Upper lobe of right lung (tissue), 1 donor: ENCODE measurements at places on chromosomes 16 and 17. TPM values are rescaled to one million over a fixed set of nuclear protein-coding genes. Genes with fewer than 3 reads are reported as not detected.

Gene SLC13A5
- not detected for total RNA-seq

Gene ZNF830
- 19.6 TPM for total RNA-seq

Gene MEIOC
- total RNA-seq: not detected

Gene SGF29
- total RNA-seq: 33.5 TPM

Gene CD300LF
- total RNA-seq: 38.0 TPM

Gene ADAT1
- total RNA-seq: 44.8 TPM

Gene USP6
- total RNA-seq: 0.14 TPM

GRCh38 chr17:8466456-8466855 lies 30.8 kb downstream of the NDEL1 start:
- H3K4me1 ChIP-seq: peaks cover 18% of the 10 kb centered on the region
- H3K36me3 ChIP-seq: peaks cover 71% of the 10 kb centered on the region
- H3K27me3 ChIP-seq: no peaks in the 10 kb centered on the region
- DNase-seq: no peak

DNA sequence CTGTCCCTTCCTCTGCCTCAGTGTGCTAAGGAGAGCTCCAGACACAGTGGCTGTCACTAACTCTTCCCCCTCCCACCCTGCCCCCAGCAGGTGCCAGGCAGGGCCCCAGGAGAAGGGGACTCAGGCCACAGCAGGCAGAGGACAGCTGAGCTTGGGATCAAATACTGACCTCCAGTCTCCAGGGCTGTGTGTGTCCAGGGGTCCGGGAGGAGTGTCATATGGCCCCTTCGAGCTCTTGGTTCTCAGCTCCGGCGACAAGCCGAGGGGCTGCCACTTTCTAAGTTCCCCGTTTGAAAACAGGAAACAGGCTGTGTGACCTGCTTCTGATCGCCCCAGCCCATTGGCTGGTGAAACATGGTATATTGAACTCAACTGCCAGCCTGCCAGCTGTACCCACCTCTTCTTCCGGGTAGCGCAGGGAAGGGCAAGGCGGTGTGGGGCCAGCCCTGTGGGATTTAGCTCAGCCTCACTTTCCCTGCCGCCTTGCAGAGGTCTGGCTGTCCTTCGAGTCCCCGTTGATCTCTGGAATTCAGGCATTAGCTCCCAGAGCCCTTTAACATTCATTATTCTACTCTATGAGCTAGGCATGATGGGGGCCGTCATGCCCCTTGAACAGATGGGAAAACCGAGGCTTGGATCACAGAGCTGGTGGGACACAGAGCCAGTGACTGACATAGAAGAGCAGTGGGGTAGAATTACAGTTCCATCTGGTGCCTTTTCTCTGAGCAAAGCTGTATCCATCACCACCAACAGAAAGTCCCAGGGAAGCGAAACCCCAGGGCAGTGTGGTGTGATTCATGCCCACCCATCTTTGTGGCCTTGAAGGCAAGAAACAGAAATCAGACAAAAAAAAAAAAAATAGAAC lies at the start of gene SNX20:
Gene SNX20, minus strand, starts transcription at position 292 of the 865 bp plus-strand sequence. CDS start 3,786 bp downstream, outside the sequence.
- H3K27me3 ChIP-seq: no peaks in the 10 kb centered on the region
- H3K4me1 ChIP-seq: peaks cover 35% of the 10 kb centered on the region
- H3K36me3 ChIP-seq: peaks cover 4% of the 10 kb centered on the region
- peak within 1 kb of the TSS; percentile 48 for H3K4me3 ChIP-seq
- peak within 1 kb of the TSS; percentile 69 for H3K27ac ChIP-seq

- H3K36me3 ChIP-seq: peaks cover 46% of the 10 kb centered on the region
- no peak overlapping the region for H3K4me3 ChIP-seq
- DNase-seq: no peak
Measured at GRCh38 chr17:40457964-40458791, 14.9 kb downstream of the IGFBP4 start.

DNA sequence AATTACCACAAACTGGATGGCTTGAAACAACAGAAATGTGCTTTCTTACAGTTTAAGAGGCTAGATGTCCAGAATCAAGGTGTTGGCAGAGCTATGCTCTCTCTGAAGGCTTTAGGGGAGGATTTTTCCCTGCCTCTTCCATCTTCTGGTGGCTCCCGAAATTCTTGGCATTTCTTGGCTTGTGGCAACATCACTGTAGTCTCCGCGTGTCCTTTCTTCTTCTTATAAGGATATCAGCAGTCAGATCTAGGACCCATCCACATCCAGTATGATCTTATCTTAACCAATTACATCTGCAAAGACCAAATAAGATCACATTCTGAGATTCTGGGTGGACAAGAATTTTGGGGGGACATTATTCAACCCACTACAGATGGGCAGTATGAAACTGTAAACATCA lies 119.2 kb upstream of the PMFBP1 start:
- DNase-seq: no peak
- H3K4me3 ChIP-seq: no peak overlapping the region
- H3K27me3 ChIP-seq: no peaks in the 10 kb centered on the region
- H3K36me3 ChIP-seq: no peaks in the 10 kb centered on the region
- no peaks in the 10 kb centered on the region for H3K4me1 ChIP-seq
- H3K27ac ChIP-seq: no peak overlapping the region

DNA sequence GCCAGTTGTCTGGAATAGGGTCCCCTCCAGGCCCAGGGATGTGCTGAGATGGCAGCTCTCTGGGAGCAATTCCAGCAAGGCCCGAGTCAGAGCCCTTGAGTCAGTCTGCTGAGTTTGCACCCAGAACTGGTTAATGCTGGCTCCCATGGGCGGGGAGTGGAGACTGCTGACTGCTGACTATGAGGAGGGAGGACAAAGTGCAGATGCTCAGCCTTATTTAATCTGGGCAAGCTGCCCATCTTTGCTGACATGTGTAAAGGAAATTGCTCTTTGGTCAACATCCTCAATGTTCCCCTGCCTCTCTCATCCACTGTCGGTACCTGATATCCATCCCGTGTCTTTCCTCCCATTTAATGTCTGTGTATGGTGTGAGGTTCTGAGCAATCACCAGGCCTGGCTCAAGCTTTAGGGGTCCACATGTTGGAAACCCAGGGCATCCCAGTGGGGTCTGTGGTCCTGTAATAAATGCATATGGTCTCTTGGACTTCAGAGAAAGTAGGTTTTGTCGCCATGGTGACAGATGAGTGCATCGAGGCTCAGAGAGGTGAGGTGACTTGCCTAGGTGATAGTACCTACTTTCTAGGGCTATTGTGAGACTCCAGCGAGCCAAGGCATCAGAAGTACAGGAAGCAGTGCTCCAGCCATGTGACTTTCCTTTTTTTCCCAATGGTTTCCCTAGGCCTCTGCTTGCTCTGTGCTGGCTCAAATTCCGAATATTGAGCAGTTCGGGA lies 20.0 kb upstream of the RNF135 start:
- H3K27me3 ChIP-seq: no peaks in the 10 kb centered on the region
- H3K4me1 ChIP-seq: peaks cover 24% of the 10 kb centered on the region
- peak overlapping the region; percentile 19 for H3K27ac ChIP-seq

DNA sequence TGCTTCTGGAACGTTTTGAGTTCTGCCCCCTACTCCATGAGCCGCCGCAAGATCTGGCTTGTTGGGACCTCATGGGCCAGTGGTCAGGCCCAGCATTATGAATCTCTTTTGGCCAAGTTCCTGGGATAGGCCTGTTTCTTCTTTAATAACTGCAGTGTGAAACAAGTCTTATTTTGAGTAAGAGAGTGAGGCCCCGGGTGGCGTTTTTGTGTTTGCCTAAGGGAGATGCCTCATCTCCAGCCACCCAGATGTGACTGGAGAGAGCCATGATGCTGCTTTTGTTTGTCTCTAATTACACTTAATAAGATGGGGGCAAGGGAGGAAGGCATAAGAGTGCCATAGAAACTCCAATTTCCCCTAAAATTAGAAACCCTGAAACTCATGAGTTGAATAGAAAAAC lies 39.8 kb downstream of the KSR1 start:
- peaks cover 34% of the 10 kb centered on the region for H3K4me1 ChIP-seq
- no peaks in the 10 kb centered on the region for H3K36me3 ChIP-seq
- H3K27me3 ChIP-seq: no peaks in the 10 kb centered on the region

GRCh38 chr16:53372992-53373871 lies 61.0 kb upstream of the RBL2 start:
- H3K27me3 ChIP-seq: peaks cover 11% of the 10 kb centered on the region
- no peaks in the 10 kb centered on the region for H3K36me3 ChIP-seq
- DNase-seq: peak; percentile 91
- H3K27ac ChIP-seq: peak overlapping the region; percentile 58

DNA sequence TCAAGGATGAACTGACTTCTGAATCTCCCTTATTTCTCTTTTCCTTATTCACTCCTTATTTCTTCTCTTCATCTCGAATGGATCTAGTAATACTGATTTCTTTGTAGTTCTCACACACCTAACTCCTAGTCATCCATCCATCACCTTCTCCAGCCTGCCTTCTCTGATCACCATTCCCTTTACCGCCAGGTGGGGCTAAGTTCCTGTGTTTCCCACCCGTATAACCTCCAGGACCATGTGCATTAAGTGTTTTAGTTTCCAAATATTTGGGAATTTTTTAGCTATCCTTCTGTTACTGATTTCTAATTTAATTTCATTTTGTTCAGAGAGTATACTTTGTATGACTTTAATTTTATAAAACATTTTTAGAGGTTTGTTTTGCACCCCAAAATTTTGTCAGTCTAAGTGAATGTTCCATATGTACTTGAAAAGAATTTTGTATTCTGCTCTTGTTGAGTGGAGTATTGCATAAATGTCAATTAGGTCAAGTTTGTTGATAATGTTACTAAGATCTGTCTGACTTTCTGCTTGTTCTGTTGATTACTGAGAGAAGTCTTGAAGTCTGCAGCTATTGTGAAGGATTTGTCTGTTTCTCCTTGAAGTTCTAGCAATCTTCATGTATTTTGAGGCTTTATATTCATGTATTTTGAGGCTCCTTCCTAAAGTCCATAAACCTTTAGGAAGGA lies 8.8 kb downstream of the BPTF start:
- H3K27ac ChIP-seq: no peak overlapping the region
- no peaks in the 10 kb centered on the region for H3K36me3 ChIP-seq
- DNase-seq: no peak
- H3K4me1 ChIP-seq: peaks cover 59% of the 10 kb centered on the region

- no peaks in the 10 kb centered on the region for H3K36me3 ChIP-seq
- peak; percentile 80 for DNase-seq
- H3K4me3 ChIP-seq: peak within 1 kb of the TSS; percentile 26
- no peak within 1 kb of the TSS for H3K27ac ChIP-seq
- H3K27me3 ChIP-seq: peaks cover 70% of the 10 kb centered on the region
Measured at GRCh38 chr16:86566601-86566965, at the start of gene FOXC2. FOXC2 (plus strand) TSS chr16:86566829; CDS start chr16:86567336, 507 bp downstream.

DNA sequence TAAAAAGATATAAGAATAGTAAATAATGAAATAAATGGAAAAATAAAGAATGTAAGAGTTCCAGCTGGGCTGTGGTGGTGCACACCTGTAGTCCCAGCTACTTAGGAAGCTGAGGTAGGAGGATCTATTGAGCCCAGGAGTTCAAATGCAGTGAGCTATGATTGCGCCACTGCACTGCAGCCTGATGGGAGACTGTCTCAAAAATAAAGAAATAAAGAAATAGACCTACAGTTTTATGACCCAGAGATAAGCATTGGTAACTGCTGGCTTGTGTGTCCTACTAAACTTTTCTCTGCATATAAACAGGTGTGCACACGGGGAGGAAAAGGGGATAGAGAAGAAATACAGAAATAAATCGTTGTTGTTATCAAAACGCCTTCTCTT lies 7.8 kb upstream of the PDP2 start:
- peaks cover 15% of the 10 kb centered on the region for H3K4me1 ChIP-seq
- H3K36me3 ChIP-seq: no peaks in the 10 kb centered on the region
- DNase-seq: no peak
- H3K27ac ChIP-seq: peak overlapping the region; percentile 55
- H3K4me3 ChIP-seq: peak overlapping the region; percentile 47

DNA sequence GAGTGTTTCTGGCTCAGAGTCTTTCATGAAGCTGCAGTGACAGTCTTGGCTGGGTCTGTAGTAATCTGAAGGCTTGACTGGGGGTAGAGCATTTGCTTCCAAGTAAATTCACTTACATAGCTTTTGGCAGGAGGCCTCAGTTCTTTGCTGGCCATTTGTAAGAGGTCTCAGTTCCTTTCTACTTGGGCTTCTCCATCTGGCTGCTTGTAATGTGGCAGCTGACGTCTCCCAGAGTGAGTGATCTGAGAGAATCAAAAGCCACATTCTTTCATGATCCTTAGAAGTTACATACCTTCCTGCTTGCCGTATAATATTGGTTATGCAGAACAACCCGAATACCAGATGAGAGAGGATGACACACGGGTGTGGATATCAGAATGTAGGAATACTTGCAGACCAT lies 39.8 kb downstream of the NF1 start:
- no peak for DNase-seq
- no peaks in the 10 kb centered on the region for H3K4me1 ChIP-seq
- H3K27ac ChIP-seq: no peak overlapping the region
- no peaks in the 10 kb centered on the region for H3K27me3 ChIP-seq
- no peak overlapping the region for H3K4me3 ChIP-seq
- no peaks in the 10 kb centered on the region for H3K36me3 ChIP-seq

DNA sequence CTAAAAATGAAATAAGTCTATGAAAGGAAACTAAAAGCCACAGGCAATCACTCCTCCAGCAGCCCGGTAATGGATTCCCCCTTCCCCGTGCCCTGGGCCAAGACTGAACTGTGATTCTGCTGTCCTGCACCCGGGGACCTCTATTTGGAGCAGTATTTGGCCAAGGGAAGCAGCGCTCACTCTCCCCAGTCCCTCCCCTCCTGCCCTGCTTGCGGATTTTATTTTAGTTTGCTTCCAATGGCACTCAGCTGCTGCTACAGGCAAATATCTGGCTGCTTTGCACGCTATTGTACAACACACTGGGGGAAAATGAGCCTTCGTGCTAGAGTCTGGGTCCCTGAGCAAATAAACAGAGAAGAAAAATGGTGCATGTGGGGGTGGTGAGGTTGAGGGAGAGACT lies 975.7 kb upstream of the RBFOX1 start:
- H3K4me1 ChIP-seq: no peaks in the 10 kb centered on the region
- no peaks in the 10 kb centered on the region for H3K27me3 ChIP-seq
- H3K36me3 ChIP-seq: no peaks in the 10 kb centered on the region
- no peak overlapping the region for H3K4me3 ChIP-seq
- no peak overlapping the region for H3K27ac ChIP-seq
- DNase-seq: no peak

DNA sequence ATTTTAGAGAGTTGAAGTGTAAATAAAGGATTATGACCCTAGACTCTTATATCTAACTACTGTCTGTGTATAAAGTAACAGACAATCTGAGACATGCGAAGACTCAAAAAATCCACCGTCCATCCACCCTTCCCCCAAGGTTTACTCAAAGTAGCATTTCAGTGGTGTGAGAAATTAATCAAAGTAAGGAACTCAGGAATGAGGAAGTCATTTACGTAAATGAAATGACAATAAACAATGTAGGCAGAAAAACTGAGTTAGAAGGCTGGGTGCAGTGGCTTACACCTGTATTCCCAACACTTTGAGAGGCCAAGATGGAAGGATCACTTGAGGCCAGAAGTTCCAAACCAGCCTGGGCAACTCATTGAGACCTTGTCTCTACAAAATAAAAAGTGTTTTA lies 19.8 kb upstream of the NTN1 start:
- no peak overlapping the region for H3K4me3 ChIP-seq
- H3K27me3 ChIP-seq: peaks cover 50% of the 10 kb centered on the region
- H3K27ac ChIP-seq: no peak overlapping the region
- H3K4me1 ChIP-seq: peaks cover 10% of the 10 kb centered on the region
